ENCODE measurements at places on chromosomes 7 and 10.

- no peak for DNase-seq
Measured at GRCh38 chr7:121158665-121159064, 170.1 kb upstream of the WNT16 start.

DNA sequence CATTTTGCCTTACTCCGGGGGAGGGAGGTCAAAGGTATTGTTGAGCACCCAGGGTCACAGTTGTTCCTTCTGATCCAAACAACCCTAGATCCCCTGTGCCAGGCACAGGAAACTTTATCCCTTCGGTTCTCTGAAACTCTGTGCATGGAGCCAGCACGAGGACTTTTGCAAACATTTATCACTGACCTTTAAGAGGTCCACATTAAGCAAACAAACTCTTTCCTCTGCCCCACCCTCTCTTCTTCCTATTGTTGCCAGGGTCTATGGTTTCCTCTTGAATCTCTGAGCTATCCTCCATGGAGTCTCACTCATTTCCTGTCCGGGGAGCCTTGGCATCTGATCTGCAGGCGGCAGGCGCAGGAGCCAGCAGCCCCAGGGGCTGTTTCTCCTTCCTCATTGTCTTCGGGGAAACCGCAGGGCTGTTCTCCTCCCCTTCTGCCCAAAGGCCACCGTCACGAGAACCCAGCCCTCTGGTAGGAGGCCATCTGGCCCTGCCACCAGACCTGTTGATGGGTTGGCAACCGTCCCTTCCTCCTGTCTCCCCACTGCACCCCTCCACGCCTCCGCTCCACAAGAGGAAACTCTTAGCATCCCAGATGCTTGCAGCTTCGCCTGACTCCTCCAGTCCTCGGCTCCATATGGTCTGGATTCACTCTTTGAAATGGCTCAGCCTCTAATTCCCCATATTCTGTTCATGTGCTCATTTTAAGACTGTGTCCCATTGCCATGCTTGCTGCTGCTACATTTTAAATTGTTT lies 327.3 kb upstream of the NRP1 start:
- peak; percentile 16 for DNase-seq

DNA sequence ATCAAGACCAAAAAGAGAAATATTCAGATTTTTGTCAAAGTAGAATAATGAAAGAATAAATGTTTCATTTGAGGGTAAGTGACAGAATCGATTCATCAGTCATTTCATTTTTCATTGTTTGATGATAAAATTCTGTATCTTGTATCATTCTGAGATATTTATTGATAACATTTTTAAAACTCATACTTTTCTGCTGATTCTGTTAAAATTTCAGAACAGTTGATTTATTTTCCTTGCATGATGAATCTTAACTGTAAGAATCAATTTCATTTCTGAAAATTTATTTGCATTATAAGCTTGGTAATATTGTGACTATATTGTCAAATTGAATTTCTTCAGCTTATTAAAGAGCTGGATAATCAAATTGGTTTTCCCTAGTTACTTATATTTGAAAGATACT lies 13.9 kb downstream of the PHYHIPL start:
- DNase-seq: no peak

- no peak for DNase-seq
Measured at GRCh38 chr10:117249493-117250093, 8.7 kb downstream of the SLC18A2 start.

DNA sequence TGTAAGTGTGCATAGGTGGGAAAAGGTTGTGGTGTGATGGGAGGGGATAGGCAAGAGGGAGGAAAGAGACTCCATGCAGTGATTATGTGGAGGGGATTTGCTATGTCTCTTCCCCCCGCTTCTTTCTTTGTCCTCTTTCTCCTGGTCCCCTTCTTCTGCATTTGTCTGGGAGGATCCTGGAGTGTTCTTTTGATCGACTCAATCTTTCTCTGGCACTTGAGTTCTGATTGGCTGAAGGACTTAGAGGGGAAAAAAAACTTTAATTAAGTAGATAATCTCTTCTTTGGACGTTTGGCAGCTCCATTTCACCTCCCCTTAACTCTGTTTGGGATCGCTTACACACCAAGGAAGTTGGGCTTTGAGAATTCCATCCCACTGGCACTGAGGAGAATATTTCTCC lies at the start of gene WNT8B:
Gene WNT8B, plus strand, starts transcription at position 301 of the 400 bp plus-strand sequence. CDS start 160 bp downstream, outside the sequence.
- no peak for DNase-seq

DNA sequence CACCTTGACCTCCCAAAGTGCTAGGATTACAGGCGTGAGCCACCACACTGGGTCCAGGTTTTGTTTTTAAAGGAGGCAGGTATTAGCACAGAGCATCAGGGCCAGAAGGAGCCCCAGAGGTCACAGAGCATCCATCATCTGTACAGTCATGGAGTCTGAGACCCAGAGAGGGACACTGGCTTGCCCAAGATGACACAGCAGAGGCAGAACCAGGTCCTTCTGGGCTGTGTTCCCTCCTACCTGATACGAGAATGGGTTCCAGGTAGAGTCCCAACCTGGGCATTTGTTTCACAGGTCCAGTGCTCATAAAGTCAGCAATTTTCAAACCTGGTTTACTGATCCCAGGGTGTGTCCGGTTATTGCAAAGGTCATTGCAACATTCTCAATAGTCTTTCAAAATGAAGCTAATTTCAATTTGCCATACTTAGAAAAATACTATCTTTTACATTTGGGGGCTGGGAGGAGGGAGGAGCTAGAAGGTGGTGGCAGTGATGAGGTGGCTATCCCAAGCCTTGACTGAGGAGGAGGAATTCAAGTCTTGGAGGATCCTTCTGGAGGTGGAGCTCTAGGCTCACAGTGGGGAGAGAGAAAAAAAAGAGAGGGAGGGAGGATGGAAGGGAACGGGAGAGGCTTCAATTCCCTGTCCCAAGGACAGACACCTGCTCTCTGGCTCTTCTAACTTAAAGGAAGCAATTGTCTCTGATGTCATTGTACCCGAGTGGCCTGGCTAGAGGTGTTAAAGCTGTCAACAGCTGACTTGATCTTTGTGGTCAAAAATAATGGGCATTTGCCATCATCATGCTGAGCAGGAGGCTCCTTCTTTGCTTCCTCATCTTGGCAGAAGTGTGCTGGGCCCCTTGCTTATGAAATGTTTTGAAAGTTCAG lies 8.1 kb downstream of the MXI1 start:
- no peak for DNase-seq

DNA sequence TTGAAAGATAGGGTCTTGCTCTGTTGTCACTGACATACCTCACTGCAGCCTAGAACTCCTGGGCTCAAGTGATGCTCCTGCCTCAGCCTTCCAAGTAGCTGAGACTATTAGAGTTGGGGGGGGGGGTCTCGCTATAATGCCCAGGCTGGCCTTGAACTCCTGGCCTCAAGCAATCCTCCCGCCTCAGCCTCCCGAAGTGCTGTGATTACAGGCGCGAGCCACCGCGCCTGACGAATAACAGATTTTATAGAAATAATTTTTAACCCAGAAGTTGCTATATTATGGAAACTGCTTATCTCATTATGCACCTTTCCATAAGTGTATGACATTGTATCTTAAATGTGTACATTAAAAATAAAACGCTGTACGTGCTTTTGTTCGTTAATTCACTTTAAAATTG lies 846 bp downstream of the ANKRD26 start:
- DNase-seq: no peak

- DNase-seq: peak; percentile 56
Measured at GRCh38 chr7:74002474-74003017, 25.4 kb upstream of the ELN start.

GRCh38 chr7:118452128-118452527 lies 227.6 kb downstream of the ANKRD7 start:
- no peak for DNase-seq

GRCh38 chr10:72564596-72564995 lies 61.3 kb downstream of the MICU1 start:
- DNase-seq: peak; percentile 54

GRCh38 chr10:46554166-46554781 lies 2.2 kb downstream of the GPRIN2 start:
- no peak for DNase-seq

DNA sequence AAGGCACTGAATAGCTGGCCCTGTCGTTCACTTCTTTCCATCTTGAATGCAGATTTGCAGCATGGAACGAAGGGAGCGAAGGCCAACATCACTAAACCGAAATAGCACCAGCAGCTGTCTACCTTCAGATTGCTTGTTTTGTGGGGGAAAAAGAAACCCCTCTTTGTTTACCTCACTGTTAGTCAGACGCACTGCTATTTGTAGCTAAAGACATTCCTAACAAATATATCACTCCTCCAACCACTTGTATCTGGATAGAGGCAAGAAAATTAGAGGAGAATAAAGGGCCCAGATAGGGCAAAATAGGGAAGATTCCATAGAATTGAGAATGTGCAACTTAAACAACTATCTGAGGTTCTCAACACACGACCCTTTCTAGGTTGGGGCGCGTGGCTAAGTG lies 26.5 kb downstream of the ANK3 start:
- DNase-seq: no peak

- no peak for DNase-seq
Measured at GRCh38 chr7:69338144-69338543, 260.1 kb upstream of the AUTS2 start.
